Activated T-cell treated with anti-CD3 and anti-CD28 coated beads for 24 hours (primary cell): ENCODE measurements at places on chromosomes 7 and 10.

- no peak for DNase-seq
These were observed 11.1 kb upstream of the EMX2 start for GRCh38 chr10:117531371-117532002.

DNA sequence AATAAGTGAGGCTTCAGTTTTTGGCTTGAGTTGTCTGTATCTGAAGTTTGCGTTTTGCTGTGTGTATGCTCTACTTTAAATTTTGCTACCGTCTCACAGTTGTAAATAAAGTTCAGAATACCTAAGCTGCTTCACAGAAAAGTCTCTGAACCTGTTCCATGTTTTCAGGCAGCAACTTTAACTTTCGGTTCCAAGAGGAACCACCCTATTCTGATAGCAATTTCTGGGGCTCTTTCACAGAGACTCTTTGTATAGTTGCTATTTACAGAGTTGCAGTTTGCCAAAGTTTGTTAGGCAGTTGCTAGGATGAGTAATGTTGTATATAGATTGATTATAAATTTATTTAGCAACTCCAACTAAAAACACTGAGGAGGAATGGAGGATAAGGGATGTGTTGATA is 5.7 kb downstream of the FAM221A start:
- no peak for DNase-seq

DNA sequence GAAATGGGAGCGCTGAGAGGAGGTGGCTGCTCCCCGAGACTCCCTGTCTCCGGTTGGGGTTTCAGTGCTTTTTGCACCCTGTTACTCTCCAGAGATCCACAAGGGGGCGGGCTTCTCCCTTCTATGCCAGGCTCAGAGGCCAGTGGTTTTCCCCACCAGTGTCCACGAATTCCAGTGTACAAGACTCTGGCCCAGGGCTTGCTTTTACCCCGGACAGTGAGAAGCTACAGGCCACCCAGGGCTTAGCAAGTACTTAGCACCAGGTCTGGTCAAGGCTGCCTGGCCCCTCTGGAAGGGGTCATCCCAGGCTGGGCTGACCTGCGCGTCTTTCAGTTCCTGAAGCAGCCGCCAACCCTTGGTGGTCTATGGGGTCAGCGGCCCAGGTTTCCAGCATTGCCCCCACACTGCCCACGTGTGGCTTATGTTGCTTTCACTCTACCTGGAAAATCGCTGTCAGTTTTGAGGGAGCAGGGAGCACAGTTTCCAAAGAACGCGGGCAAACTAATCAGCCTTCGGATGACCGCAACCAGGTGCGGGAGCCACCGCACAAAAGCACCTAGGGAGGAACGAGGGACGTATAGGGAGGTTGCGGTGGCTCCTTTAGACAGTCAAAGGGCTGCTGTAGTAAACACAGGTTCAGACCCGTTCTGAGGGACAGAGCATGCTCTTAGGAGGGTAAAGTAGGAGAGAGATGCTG is 6.8 kb downstream of the CYP26A1 start:
- DNase-seq, result peak; percentile 36

GRCh38 chr10:103080891-103081581 is 112.0 kb downstream of the NT5C2 start:
- no peak for DNase-seq

DNA sequence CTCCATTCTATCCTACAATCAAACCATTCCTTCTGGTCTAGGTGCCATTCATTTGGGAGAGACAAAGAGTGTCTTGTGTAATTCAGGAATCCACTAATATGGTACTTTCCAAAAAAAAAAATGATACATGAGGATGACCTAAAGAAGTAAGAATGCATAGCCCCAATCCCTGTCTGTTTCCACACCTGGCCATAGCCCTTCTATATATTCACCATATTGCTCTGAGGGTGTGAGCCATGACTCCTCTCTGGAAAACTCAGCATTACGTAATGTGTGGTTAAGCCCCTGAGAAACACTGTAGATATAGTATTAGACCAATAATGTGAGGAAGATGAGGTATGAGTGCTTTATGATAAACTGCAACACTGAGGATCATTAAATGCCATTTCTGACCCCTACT is 592.7 kb downstream of the INHBA start:
- no peak for DNase-seq

DNA sequence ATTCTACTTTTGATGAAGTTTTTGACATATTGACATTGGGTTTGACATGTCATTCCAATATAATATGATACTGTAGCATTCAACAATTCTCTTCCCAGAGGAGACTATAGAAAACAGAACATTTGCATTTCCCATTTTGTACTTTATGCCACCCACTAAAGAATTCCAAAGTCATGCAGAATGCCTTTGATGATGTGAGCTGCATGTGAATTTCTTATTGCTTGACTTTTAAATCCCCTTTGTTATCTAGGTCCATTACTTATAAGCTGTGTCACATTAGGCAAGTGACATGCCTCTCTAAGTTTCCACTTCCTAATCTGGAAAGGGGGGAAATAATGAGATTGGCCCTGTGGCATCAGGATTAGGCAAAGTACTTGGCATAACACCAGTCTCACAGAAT is 436.7 kb downstream of the AUTS2 start:
- no peak for DNase-seq

DNA sequence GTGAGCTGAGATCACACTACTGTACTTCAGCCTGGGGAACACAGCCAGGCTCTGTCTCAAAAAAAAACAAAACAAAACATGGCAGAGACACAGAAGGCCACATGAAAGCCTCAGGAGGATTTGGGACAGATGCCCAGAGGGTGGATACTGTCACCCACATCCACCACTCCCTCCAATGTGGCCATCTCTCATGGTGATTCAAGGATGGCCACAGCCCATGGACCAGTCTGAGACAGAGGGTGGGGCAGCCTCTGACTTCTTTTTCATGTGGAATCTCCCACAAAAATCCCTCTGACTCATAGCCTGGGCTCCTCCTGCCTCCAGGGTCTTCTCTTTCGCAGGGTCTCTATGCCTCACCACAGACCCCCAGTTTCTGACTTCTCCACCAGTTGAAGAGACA is 59.0 kb upstream of the GTF2I start:
- no peak for DNase-seq

GRCh38 chr10:44969854-44970253 is 8.8 kb downstream of the DEPP1 start:
- DNase-seq, result no peak
